Fibroblast of villous mesenchyme (primary cell): ENCODE measurements at places on chromosomes 5 and 9. TPM values are rescaled to one million over a fixed set of nuclear protein-coding genes. Genes with fewer than 3 reads are reported as not detected.

AQP3 gene
- total RNA-seq, result 0.86 and 0.97 TPM in 2 replicates

ZNF483 gene
- 2.6 and 5.6 TPM in 2 replicates for total RNA-seq

NR4A3 gene
- total RNA-seq, result under 0.01 TPM in 2 replicates

BTNL3 gene
- not detected in 2 replicates for total RNA-seq

PKD2L2 gene
- not detected in 2 replicates for total RNA-seq

PITX1 gene
- total RNA-seq, result 19.9 and 66.7 TPM in 2 replicates

TEX48 gene
- not detected in 2 replicates for total RNA-seq

FAXDC2 gene
- total RNA-seq, result 4.2 and 7.8 TPM in 2 replicates

TMEM252 gene
- total RNA-seq, result not detected in 2 replicates

CARD6 gene
- 8.7 and 11.7 TPM in 2 replicates for total RNA-seq

ANKRD31 gene
- under 0.01 and 0.32 TPM in 2 replicates for total RNA-seq

LCN15 gene
- total RNA-seq, result not detected in 2 replicates

CNTNAP3B gene
- total RNA-seq, result under 0.01 and 0.97 TPM in 2 replicates

MARCOL gene
- total RNA-seq, result not detected in 2 replicates

ANXA2R gene
- total RNA-seq, result 2.9 and 3.9 TPM in 2 replicates
